Suppressor macrophage treated with lipopolysaccharide for 4 hours (primary cell): ENCODE measurements at places on chromosomes 1 and 21.
A peak's percentile ranks its signal among the peaks of the same experiment; 100 is the strongest.

DNA sequence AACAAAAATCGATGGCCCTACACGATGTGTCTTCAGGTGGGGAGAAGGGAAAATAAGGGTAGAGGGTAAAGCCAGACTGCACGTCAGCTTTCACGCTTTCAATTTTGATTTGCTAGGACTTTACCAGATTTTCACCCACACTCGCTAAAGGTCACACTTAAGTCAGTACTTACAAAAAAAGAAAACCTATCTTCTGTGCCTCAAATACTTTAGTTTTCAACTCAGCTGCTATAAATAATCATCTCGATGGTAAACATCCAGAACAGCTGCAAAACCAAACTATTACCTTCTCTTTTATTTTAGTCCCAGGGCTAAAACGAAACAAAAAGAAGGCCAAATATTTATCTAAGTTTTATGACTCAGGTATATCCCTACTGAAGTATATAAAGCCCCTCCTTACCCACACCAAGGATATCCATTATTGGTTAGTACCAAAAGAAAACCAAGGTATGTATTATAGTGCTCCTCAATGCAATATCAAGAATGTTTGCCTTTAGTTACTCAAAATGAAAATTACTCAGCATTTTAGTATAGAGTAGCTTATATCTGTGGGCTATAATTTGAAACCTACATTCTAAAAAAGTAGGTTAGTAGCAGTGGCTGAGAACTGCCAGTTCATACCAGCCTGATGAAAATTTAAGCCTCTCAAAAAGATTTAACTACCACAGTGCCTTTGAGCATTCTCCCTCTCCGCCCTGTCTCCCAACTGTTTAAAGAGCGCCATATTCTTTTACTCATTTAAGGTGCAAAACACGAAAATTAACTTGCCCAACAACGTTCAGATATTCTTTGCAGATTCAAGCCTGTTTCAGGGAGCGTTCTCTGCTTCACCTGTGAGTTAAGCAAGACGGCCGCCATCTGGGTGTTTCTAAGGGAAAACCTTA lies 1.5 kb downstream of the CSDE1 start:
- peak; percentile 35 for DNase-seq

- DNase-seq: no peak
Measured at GRCh38 chr21:29928537-29928936, 11.3 kb downstream of the GRIK1 start.

DNA sequence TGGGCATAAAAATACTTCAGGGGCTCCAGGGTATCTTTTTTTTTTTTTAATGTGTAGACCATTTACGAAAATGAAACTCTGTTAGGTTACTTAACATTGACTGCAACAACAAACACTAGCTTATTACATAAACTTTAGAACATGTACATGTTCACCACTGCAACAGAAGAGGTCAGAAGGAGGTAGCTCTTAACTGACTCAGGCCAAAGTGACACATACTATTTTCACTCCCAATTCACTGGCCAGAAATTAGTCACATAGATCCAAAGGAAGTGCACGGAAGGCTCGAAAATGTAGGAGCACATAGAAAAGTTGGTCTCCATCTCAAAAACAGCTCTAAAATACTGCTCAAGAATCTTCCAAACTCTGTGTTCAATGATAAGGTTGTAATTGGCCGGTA lies 107.2 kb downstream of the AKT3 start:
- no peak for DNase-seq

- no peak for DNase-seq
Measured at GRCh38 chr1:200415789-200416593, 6.2 kb upstream of the ZNF281 start.

DNA sequence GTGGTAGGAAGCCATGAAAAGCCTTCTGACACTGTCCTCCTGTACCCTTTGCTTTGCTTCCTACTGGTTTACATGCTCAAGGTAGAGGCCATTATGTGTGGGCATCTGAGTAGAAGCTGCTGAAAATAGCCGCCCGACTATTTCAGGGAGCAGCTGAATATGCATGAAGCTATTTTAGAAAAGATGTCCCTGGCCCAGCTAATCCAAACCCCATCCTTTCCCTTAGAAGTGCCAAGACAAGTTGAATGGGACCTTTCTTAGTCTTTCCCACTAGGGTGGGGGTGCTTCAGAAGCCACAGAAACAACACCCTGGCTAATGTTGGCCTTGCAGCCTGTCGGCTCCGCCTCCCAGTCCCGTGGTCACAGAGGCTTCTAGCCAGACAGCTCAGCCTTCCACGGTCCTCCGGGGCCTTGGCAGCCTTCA lies 205.1 kb upstream of the EDN2 start:
- DNase-seq: no peak

- no peak for DNase-seq
Measured at GRCh38 chr1:205584732-205585131, 47.1 kb downstream of the ELK4 start.

GRCh38 chr1:214702556-214702955 lies 99.6 kb downstream of the CENPF start:
- DNase-seq: no peak

GRCh38 chr1:30379684-30380624 lies 343.4 kb downstream of the MATN1 start:
- peak; percentile 86 for DNase-seq

GRCh38 chr1:5938101-5938646 lies 54.1 kb downstream of the NPHP4 start:
- no peak for DNase-seq

GRCh38 chr1:178023181-178023618 lies 53.3 kb upstream of the SEC16B start:
- no peak for DNase-seq

GRCh38 chr1:192936313-192937018 lies 122.7 kb downstream of the UCHL5 start:
- DNase-seq: peak; percentile 88

GRCh38 chr1:16122350-16122881 lies 33.5 kb downstream of the EPHA2 start:
- no peak for DNase-seq

GRCh38 chr1:222938986-222939385 lies 124.1 kb downstream of the DISP1 start:
- DNase-seq: no peak

GRCh38 chr1:911875-912739 lies 11.6 kb upstream of the SAMD11 start:
- DNase-seq: no peak

DNA sequence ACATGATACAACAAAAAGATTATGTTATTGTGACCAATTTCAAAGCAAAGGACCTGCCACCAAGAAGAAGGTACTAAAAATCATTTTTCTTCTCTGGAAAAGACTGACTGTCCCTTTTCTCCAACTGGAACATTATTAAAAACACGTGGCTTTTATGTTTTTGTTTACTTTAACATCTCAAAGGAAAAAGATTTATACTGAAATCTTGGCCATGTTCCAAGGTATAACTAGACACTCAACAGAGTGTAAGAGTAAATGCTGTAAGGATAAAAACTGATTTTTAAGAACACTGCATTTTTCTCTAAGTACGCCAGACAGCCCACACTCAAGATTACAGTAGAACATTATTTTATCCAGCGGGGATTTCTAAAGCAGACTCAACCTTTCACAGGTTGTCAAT lies 62.1 kb downstream of the BRWD1 start:
- no peak for DNase-seq

- no peak for DNase-seq
Measured at GRCh38 chr1:38563942-38564735, 295.4 kb downstream of the RRAGC start.

DNA sequence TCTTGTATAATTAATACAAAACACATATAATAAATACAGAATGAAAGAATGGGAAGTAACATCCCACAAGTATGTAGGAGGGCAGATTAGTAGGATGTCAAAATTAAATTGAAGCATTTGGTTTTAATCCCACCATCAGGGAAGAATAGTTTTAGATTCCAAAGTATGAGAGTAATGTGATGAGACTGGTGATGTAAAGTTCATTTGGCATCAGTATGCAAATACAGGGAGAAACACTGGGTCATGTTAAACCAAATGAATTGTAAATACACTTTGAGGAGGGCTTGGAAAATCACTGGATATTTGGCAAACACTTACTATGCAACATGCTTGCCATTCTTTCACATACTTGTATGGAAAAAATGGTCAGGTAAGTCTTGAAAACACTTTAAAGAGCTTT lies 358.8 kb downstream of the DPYD start:
- no peak for DNase-seq

GRCh38 chr1:232327899-232328298 lies 302.0 kb downstream of the SIPA1L2 start:
- no peak for DNase-seq

GRCh38 chr1:196678510-196678884 lies 26.7 kb downstream of the CFH start:
- DNase-seq: no peak

- peak; percentile 49 for DNase-seq
Measured at GRCh38 chr21:34073749-34074282, 438 bp downstream of the MRPS6 start.

DNA sequence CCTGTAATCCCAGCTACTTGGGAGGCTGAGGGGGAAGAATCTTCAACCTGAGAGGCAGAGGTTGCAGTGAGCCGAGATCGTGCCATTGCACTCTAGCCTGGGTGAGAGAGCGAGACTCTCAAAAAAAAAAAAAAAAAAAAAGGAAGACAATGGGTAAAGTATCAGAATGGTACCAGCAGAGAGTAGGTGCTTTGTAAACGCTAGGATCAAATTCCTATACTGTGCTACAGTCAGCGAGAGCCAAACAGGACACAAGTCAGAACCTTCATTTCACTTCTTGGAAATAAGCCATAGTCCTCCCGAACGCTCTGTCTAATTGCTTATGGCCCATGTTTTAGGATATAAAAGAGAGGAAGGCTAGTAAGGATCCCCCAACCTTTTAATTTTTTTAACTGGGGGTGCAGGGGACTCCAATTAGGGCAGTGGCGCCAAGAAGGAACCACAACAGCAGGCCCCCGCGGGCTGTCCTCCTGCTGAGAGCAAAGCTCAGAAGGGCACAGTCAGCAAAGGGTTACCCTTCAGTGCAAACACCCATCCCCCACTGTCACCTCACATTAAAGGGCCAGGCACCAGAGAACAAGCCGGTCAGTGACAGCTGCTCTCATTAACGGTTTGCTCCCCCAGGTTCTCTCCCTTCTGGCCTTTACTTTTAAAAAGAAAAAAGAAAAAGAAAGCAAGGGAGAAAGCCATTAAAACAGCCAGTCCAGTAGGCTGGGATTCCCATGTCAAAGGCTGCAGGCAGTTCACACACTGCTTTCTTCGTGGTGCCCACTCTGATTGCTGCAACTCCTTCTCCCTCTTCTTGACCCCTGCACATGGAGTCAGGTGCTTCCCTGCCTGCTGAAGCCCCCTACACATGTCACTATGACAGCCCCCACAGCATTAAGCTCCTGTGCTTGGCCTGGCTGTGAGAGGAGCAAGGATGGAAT lies 69.4 kb downstream of the PLPP3 start:
- no peak for DNase-seq

- DNase-seq: no peak
Measured at GRCh38 chr1:206891412-206891811, 5.8 kb upstream of the IL24 start.

DNA sequence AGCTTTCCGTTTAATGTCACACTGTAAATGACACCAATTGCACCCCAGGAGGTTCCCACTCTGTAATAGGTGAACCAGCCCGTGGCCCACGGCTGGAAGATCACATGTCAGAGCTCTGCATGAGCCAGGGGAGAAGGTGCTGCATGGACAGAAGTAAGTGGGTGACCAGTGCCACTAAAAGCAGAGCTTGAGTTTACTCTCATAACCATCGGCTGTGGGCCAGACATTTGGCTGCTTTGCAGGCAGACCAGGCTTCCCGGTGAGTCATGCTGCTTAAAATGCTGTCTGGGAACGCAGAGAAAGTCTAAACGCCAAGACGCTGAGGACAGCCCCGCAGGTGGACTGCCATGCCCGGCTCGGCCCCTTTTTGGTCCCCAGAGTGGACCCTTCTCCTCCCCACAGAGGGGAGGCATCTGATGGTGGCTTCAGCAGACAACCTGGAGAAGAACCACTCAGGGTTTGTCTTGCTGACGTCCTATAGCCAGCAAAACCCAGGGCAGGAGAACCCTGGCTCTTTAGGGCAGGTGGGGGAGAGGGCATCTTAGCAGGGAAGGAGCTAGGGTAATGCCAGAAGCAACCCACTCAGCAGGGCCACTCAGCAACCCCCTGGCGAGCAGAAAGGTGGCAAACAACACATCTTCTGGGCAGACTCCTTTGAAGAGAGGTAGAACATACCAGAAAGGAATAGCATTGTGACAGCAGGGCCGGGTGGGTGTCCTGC lies 7.3 kb downstream of the KIAA2013 start:
- no peak for DNase-seq

- no peak for DNase-seq
Measured at GRCh38 chr1:85629532-85629920, 49.0 kb downstream of the CCN1 start.

- no peak for DNase-seq
Measured at GRCh38 chr1:170560681-170561285, 28.8 kb downstream of the GORAB start.
